ENCODE measurements at places on chromosomes 3 and 15.

DNA sequence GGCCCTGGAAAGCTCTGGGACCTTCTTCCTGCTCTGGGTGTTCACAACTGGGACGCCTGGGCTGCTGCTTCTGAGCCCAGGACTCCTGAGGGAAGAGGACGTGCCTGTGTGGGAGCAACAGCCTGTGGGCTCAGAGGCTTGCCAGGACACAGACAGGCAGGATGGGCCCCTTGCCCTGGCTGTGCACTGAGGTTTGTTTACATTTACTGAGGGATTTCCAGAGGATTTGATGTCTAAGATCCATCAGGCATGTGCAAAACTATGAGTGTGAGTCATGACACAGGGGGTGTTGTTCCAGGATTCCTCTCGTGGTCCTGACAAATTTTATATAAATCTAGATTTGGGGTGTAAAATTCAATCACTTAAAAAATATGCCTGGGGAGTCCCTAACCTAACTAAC lies 10.6 kb downstream of the CCR9 start:
- peak; percentile 28 for DNase-seq

- no peak for DNase-seq
Observed at GRCh38 chr15:32864051-32864450, 146.2 kb downstream of the GREM1 start.

- DNase-seq: peak; percentile 67
Observed at GRCh38 chr15:58307313-58307961, 124.4 kb upstream of the LIPC start.

- DNase-seq: no peak
Observed at GRCh38 chr15:92637626-92638025, 17.9 kb downstream of the FAM174B start.

DNA sequence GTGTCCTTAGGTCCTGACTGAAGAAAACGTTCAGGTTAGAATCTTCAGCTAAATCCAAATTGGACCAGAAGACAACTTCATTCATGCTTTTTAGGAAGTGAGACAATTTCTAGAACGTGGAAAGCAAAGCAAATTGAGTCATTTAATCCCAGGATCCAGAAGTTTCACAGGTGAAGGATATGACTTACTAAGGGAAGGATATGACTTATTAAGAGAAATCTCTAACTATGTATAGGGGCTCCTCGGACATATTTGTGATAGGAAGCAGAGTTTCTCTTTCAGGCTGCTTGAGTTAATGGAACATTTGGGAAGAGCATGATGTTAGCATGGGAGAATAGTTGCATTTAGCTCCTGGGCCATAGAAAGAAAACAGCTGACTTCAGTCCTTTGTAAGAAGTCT lies 16.1 kb upstream of the PLOD2 start:
- no peak for DNase-seq

DNA sequence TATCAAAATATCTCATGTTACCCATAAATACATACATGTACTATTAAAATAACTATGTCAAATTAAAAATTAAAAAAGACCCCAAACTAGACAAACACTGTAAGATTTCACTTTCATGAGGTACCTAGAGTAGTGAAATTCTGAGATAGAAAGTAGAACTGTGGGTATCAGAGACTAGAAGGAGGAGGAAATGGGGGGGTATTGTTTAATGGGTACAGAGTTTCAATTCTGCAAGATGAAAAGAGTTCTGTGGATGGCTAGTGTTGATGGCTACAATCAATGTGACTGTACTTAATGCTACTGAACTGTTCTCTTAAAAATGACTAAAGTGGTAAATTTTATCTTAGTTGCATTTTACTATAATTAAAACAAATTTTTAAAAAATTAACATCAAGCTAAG lies 36.6 kb downstream of the RFX7 start:
- DNase-seq: no peak

DNA sequence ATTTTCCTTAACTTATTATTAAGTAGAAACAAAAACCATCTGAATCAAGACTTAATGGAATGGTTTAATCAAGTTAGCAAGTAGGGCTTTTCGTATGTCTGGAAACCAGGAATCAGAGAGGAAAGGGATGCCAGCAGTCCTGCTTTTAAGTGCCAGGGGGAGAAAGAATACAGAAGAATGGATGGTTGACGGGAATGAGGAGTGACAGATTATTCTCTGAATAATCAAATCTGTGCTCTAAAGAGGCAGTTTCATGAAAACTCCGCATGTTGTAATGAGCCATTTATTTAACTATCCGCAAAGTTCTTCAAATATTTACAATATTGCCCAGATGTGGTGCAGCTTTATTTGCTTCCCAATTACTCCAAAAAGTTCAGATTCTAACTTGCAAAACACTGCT lies 103.0 kb downstream of the CTNNB1 start:
- no peak for DNase-seq

DNA sequence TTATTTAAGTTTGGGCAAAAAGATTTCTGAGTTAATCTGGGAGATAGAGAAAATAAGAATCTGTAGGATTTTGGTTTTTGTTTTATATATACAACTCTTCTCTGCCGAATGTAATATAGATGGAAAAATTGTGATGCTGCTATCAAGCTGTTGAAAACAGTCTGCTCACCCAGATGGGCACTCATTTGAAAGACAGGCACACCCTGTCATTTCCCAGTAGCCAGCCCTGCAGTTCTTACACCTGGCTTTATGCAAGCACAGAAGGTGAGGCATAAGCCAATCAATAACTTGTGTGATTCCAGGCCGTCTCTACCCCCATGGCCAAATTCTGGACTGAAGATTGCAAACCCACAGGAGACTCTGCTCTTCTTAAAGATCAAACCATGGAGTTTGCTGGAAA lies 27.1 kb upstream of the PTX3 start:
- DNase-seq: no peak

DNA sequence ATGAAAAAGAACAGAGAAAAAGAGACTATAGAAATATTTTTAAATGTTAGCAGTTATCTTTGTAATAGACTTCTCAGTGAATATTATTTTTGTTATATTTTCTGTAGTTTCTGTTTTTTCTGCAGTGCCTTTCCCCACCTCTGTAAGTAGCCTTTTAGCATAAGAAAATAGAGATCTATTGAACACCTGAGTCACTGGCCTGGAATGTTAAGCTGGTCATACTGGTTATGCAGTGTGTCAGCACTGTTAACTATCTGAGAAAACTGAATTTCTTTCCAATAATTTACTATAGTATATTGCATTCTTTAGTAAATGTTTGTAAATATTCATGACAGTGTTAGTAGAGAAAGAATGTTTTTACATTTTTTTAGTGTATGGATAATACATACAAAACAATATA lies 79.8 kb downstream of the NECTIN3 start:
- peak; percentile 47 for DNase-seq

- DNase-seq: no peak
Observed at GRCh38 chr15:63602595-63602994, 5.4 kb downstream of the FBXL22 start.

- DNase-seq: no peak
Observed at GRCh38 chr15:60441331-60441730, 37.6 kb downstream of the ICE2 start.

DNA sequence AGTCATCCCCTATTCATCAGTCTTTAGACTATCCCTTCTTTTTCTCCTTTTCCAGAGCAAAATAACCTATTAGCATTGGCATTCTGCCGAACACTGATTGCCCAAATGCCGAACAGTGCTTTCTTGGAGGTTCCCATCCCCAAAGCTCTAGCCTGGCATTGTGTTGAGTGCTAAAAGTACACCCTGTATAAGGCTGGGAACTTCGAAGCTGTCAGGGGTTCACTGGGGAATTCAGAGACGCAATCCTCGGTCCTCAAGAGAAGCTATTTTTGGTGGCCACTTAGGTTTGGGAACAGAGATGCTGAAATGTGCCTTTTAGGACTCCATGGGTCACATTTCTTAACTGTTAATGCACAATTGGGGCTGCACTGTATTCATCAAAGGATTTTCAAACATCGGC lies 8.4 kb downstream of the FRMD5 start:
- no peak for DNase-seq

DNA sequence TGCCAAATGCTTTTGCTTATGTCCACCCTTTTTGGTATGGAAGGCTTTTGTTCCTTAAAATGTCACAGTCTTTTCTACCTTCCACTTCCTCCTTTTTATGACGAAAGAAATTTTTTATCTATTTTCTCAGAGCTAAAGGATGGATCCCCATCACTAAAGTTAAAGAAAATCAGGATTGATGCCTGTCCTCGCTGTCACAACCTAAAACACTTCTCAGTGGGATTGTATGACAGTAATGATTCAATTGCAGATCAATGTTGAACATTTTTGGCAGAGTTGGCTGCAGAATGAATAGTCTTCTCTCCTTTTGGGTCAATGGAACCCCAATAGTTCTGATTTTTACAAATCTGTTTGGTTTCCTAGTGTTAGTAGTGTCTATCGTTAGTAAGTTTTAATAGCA lies 549.8 kb upstream of the ROBO2 start:
- DNase-seq: no peak

DNA sequence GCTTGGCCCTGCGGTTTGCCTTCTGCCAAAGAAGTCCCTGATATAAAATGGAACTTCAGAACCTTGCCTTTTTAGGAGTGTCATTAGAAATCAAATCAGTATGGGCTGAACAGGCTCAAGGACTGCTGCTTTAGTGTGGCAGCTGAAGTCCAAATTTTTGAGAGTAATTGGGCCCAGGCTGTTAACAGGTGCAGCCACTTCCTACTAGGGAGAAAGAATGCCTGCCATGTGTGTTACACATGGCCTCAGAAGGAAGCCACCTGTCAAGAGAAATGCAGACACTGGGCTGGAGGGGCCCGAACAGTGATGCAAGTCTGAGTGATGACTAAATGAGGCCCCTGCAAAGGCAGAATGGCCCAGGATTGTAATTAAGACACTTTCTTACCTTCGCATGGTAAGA lies 786.7 kb upstream of the CFAP20DC start:
- DNase-seq: no peak

DNA sequence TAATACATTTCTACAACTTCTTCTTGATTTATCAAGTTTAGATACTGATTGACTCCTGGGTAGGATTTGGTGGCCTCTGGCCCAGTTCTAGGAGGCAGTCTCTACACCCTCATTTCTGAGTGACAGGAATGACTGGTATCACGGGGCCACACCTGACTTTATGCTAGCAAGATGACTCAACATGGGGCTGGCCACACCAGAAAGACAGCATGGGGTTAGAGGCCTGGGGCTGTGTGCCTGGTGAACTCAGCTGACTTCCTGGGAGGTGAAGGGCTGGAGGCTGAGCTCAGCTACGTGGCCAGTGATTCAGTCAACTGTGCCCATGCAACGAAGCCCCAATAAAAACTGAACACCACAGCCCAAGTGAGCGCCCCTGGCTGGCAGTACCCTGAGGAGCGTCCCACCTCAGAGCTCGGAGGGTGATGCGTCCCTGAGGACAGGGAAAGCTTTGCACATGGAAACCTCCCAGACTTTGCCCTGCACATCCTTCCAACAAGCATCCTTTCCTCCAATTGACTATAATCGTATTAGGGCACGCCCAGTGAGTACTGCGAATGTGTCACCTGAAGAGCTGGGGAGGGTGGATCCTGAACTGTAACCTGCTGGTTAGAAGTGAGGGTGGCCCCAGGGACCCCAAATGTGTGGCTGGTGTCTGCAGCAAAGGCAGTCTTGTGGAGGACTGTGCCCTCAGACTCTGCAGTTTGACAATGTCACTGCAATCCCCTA lies 57.2 kb downstream of the NIPA2 start:
- peak; percentile 71 for DNase-seq

GRCh38 chr15:55108448-55108847 lies 88.3 kb downstream of the RSL24D1 start:
- no peak for DNase-seq

DNA sequence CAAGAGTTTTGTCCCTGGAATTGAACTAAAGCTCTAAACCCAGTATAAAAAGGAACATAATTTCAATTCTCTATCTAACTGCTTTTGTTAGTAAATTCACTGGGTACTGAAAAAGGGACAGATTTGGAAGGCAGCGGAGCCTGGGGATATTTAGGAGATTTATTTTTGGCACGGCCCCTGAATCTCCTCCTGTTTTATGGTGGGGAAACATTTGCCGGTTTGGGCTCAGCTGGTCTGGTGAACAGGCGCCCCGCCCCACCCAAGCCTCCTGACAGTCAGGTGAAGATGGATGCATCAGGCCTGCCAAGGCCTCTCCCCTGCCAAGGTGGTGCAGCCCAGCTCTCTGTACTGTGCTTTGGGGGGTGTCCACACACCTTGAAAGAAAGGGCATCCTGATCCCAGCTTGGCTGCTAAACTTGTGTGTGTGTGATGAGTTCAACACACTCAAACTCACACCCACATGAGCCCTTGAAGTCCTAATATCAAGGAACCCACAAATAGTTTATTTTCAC lies 46.3 kb downstream of the EBLN2 start:
- no peak for DNase-seq

GRCh38 chr15:31364301-31365031 lies 37.8 kb downstream of the KLF13 start:
- DNase-seq: no peak

- DNase-seq: peak; percentile 50
Observed at GRCh38 chr15:36429707-36430106, 149.7 kb upstream of the CDIN1 start.

GRCh38 chr3:160041465-160041864 lies 52.8 kb downstream of the IL12A start:
- no peak for DNase-seq

DNA sequence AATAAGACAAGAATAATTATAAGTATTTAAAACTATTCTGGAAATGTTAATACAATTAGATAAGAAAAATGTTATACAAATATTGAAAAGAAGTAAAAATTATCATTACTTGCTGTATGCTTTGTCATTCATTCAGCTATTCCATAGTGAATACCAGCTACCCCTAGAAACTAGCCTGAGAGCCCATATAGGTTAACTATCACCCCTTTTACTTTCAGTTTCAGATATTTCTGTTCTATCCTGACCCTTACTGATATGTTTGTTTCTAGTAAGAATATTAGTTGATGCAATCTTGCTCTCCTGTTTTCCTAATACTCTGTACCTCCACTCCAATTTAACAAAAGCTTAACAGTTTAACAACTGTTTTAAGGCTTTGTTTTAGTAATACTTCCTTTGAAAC lies 31.6 kb downstream of the FAM227B start:
- DNase-seq: no peak

DNA sequence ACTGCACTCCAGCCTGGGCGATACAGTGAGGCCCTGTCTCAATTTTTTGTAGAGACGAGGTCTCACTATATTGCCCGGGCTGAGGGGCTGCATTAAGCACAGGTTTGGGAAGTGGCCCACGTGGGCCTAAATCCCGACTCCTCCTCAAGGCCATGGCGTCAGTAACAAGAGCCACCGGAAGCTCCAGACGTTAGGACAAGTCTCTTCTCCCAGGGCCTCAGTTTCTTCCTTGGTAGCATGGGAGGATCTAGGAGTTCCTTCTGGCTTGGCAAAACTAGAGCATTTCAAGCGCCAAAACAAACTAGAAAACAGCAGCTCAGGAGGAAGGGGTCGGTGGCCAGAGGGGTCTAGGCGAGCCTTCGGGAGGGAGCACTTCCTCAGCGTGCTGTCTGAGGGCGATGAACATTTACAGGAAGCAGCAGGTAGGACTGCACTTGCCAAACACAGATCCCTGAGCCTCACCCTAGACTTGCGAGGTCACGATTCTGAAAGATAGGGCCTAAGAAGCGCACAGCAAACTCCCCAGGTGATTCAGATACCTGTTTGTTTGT lies 536 bp downstream of the SNAPC5 start:
- no peak for DNase-seq

GRCh38 chr3:153410517-153410916 lies 248.5 kb downstream of the RAP2B start:
- DNase-seq: no peak

GRCh38 chr3:15557511-15557946 lies 36.0 kb upstream of the COLQ start:
- peak; percentile 68 for DNase-seq
